Osteocyte (in vitro differentiated cells): ENCODE measurements at places on chromosomes 12 and 14. TPM values are rescaled to one million over a fixed set of nuclear protein-coding genes. Genes with fewer than 3 reads are reported as not detected.

Gene KLRC2
- 3.0 and 3.6 TPM in 2 replicates for total RNA-seq

Gene TBX5
- not detected in 2 replicates for total RNA-seq

Gene CPNE6
- not detected in 2 replicates for total RNA-seq

Gene CEBPE
- not detected in 2 replicates for total RNA-seq

Gene MYF6
- total RNA-seq: not detected in 2 replicates

Gene MMP14
- 490 and 518 TPM in 2 replicates for total RNA-seq

Gene SERPINA5
- 0.16 TPM in 1 of 2 replicates, not detected in the other for total RNA-seq

Gene RASAL1
- total RNA-seq: not detected in 2 replicates

Gene ALDH1L2
- 85.5 and 90.5 TPM in 2 replicates for total RNA-seq

Gene CCDC177
- not detected in 2 replicates for total RNA-seq

Gene AGAP2
- 2.4 and 2.6 TPM in 2 replicates for total RNA-seq

Gene LHX5
- not detected in 2 replicates for total RNA-seq

Gene WNT1
- not detected in 2 replicates for total RNA-seq
